ENCODE measurements at places on chromosomes 12 and 14.

GRCh38 chr12:47238669-47239114, 158.9 kb upstream of the AMIGO2 start:
- no peak for DNase-seq

GRCh38 chr12:80317307-80317706, 126.7 kb upstream of the PTPRQ start:
- no peak for DNase-seq

DNA sequence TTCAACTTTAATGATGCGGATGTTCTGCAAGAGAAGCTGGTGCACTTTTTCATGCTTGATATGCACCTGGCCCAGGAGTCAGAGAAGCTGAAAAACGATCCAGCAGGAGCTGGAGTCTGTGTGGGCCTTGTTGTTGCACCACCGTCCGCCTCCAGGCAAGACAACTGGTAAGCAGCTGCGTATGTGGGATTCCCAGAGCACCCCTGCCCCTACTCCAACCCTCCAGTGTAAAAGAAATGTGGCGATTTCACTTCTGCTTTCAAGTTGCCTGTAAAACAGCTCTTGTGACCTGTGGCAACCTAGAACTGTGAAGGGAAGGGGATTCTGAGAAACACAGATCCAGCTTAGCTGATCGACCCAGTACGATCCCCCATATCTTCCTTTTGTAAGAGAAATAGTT, 154.1 kb upstream of the PELI2 start:
- no peak for DNase-seq

DNA sequence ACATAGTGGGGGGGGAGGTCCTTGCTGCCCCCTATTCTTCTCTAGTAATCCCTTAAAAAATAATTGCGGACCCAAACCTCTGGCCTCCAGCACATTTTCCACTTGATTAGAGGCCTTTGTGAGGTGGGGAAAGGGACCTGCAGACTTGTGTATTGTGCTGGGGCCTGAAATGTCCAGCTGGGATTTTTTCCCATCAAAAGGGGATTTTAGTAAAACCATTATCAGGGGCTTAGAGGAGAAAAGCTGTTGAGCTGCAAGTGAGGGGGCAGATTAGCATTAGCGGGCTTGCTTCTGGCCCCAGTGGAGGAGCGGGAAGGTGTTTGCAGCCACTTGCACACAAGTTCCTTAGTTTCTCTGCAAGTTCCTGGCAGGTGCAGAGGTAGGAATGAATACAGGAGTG, 13.9 kb downstream of the FBXL14 start:
- no peak for DNase-seq

DNA sequence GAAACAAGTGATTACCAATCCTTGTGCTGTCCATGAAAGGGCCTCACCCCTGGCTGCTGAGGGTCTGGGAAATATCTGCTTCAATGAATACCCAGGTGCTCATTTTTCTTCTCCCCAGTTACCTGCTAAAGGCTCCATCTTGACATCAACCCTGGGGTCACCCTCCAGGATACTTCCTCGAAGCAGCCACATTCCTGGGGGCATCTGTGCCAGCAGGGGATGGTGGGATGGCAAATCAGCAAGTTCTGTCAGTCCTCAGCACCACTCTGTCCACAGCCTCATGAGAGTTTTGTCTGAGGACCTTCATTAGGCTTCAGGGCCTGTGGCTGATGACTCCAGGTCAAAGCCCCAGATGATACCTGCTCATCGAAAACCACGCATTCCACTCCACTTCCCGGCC, 124.8 kb downstream of the ZFP36L1 start:
- DNase-seq, result no peak

DNA sequence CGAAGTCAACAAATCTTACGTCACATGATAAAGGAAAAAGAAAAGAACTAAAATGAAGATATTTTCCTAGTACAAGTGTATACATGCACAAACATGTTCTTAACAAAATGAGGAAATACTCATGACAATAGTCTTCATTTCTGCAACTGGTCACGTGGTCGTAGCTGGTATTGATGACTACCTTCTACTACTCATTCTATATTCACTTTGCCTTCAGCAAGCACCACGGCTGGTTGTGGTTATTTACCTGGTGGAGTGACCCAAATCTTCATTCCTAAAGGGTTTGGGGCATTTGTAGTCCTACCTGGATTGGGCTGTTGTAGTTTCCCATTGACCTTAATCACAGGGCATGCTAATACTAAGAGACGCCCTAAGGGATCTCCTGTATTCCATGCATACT, 51.2 kb downstream of the FIGNL2 start:
- no peak for DNase-seq

- DNase-seq, result no peak
These were observed 197.8 kb downstream of the SOX5 start for GRCh38 chr12:23751641-23752040.

- DNase-seq, result no peak
These were observed 144.2 kb downstream of the SLC38A6 start for GRCh38 chr14:61125041-61125866.

- DNase-seq, result no peak
These were observed 20.9 kb upstream of the EEA1 start for GRCh38 chr12:92950011-92950410.

- DNase-seq, result no peak
These were observed 117.5 kb downstream of the VRK1 start for GRCh38 chr14:96914571-96915128.

GRCh38 chr14:36848213-36848612, 186.6 kb downstream of the PAX9 start:
- no peak for DNase-seq

DNA sequence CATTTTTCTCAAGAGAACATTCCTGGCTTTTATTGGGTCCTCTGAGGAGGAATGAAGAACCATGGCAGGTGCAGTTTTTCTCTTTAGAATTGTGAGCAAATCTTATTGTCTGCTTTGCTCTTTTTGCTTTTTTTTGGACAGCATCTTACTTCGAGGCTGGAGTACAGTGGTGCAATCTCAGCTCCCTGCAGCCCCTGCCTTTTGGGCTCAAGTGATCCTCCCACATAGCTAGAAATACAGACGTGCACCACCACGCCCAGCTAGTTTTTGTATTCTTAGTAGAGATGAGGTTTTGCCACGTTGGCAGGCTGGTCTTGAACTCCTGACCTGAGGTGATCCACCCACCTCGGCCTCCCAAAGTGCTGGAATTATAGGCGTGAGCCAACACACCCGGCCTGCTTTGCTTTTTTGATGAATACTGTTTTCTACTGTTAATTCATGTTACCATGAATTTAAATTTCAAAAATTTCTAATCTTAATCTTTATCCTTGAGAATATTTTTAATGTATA, 71.5 kb downstream of the POLR3B start:
- DNase-seq, result no peak

DNA sequence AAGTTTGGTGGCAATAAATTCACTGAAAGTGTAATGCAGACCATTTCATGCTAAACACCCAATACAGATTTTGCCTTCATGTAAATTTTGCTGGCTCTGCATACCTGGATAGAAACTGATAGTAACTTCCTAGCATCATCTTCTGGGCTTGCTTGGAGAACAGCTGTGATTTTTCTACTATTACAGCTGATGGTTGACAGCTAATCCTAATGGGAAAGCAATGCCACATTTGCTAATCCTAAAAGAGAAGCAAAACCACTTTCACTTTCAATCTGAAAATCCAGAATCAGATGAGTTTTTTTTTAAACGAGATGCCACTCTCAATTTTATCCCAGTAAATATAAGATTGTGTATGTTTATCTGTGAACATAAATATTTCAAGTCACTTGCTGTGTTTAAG, 1035.9 kb downstream of the TRHDE start:
- DNase-seq, result no peak

GRCh38 chr12:95017482-95017881, 14.0 kb upstream of the NDUFA12 start:
- no peak for DNase-seq

- no peak for DNase-seq
These were observed 4.0 kb upstream of the GEMIN2 start for GRCh38 chr14:39109893-39110715.

Measured in non-pigmented ciliary epithelial cell (primary cell).